ENCODE measurements at places on chromosomes 11 and 22. TPM values are rescaled to one million over a fixed set of nuclear protein-coding genes. Genes with fewer than 3 reads are reported as not detected.

Gene MUC6
- polyA plus RNA-seq = not detected

Gene BBS1
- polyA plus RNA-seq = 24.8 TPM

Gene ZDHHC13
- 10.2 TPM for polyA plus RNA-seq

Gene DRD2
- 0.10 TPM for polyA plus RNA-seq

Gene PRODH
- polyA plus RNA-seq = 0.03 TPM

Gene OR10G8
- not detected for polyA plus RNA-seq

All from SK-N-SH (cell line).